H1 (cell line): ENCODE measurements at places on chromosomes 7 and 10. TPM values are rescaled to one million over a fixed set of nuclear protein-coding genes. Genes with fewer than 3 reads are reported as not detected.

COL17A1 gene
- 0.37 and 1.9 TPM in 2 replicates for total RNA-seq

- peaks cover 50% of the 10 kb centered on the region for H3K27me3 ChIP-seq
- no peaks in the 10 kb centered on the region for H3K36me3 ChIP-seq
Observed at GRCh38 chr7:157693521-157694375, 356.9 kb downstream of the DNAJB6 start.

GRCh38 chr10:51564896-51565510 lies 134.4 kb downstream of the CSTF2T start:
- H3K27me3 ChIP-seq: no peaks in the 10 kb centered on the region
- peaks cover 7% of the 10 kb centered on the region; the same call in 1 of the 2 replicates for H3K4me1 ChIP-seq
- H3K36me3 ChIP-seq: no peaks in the 10 kb centered on the region
- H3K4me3 ChIP-seq: no peak overlapping the region

BTAF1 gene
- total RNA-seq: 39.1 TPM in 2 replicates

GRCh38 chr7:146146831-146147486 lies 30.4 kb downstream of the CNTNAP2 start:
- H3K4me1 ChIP-seq: peaks cover 5% of the 10 kb centered on the region
- no peaks in the 10 kb centered on the region for H3K27me3 ChIP-seq

- H3K27me3 ChIP-seq: no peaks in the 10 kb centered on the region
- no peak overlapping the region for H3K4me3 ChIP-seq
- H3K36me3 ChIP-seq: no peaks in the 10 kb centered on the region
Observed at GRCh38 chr7:80468931-80469714, 42.7 kb downstream of the GNAT3 start.

TSPAN13 gene
- total RNA-seq: 28.1 and 29.9 TPM in 2 replicates
